Stimulated activated CD8-positive, alpha-beta memory T cell treated with anti-CD3 and anti-CD28 coated beads, Interleukin-4, amount 100 ng/mL, for 1 hour (primary cell): ENCODE measurements at places on chromosomes 2 and 18.

DNA sequence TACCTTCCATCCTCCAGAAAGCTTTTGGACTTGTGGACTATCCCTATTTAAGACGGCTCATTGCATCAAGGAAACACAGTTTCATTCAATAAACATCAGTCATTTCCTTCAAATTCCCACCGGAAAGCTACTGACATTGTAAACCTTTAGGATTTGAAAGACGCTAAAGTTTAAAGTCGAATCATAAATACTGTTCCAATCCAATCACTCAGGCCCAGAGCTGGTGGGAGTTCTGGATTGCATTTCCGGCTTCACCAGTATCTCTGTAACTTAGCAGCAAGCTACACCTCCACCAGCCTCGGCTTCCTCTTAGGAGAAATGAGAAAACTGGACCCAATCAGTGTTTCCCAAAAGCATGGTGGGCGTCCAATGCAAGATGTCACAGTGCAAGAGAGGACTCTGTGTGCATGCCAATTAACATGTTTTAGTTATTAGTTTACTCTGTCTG lies 1.6 kb downstream of the WDFY1 start:
- DNase-seq = no peak

DNA sequence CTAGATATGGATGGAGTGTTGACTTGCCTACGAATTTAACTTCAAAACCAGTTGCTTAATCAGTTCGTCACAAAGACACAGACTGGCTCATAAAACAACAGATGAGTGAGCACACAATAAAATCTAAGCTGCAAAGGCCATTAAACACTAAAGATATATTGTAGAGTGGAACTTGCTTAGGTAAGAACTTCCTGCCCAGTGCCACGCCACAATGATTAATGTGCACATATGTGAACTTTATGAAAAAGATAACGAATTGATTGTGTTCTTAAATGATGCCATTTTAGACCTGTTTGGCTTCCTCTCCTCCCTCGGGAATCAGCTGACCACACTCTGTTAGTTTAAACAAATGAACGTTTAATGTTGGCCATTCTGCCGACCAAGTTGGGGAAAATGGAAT lies 2031.3 kb upstream of the CELF4 start:
- DNase-seq = no peak

- no peak for DNase-seq
Observed at GRCh38 chr2:122530814-122531213, 775.4 kb downstream of the TSN start.

- DNase-seq = no peak
Observed at GRCh38 chr2:220163486-220163885, 536.1 kb downstream of the SLC4A3 start.

DNA sequence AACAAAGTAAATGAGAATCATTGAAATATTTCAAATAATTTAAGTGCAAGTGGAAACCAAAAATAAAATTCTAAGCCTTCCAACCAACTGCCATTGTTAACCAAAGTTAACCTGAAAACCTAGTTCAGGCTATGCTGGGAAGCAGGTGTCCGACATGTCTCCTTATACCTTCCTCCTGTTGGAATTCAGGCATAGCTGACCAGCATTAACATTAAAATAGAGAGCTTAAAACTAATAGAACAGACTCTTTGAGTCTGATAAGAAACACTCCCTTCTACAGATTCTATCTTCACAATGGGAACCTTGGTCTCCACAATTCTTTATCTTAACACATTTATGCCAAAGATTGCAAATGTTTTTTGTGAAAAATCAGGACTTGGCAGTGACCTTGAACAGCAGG lies 1004.9 kb upstream of the NRXN1 start:
- DNase-seq = no peak

DNA sequence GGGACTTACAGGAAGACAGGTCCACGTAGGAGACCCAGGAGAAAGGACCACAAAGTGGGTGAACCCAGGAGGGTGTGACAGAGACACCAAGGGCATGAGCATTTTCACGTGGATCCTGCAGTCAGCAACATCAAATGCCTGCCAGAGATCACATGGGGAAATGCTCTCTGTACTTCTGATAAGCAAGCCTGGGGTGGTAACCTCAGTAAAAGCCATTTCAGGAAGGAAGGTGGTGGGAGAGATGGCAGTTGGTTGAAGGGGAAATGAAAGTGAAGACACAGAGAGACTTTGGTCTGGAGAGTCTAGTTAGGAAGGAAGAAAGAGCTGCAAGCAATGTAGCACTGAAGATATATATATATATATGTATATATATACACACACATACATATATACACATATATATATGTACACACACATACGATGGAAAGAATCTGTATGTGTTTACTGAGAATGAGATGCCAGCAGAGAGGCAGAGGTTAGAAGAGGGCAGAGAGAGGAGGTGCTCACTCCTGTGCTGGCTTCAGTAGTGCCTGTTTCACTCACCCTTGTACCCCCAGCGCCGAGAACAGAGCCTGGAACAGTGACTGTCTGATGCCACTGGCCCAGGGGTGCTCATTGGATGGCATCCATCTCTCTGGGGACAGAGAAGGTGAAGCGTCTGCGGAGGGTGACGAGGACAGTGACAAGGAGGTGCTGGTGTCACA lies 314.9 kb downstream of the AFF3 start:
- DNase-seq = no peak

GRCh38 chr2:171107803-171108202 lies 52.9 kb downstream of the TLK1 start:
- no peak for DNase-seq

- peak; percentile 54 for DNase-seq
Observed at GRCh38 chr2:100984892-100985307, 17.2 kb upstream of the RPL31 start.

DNA sequence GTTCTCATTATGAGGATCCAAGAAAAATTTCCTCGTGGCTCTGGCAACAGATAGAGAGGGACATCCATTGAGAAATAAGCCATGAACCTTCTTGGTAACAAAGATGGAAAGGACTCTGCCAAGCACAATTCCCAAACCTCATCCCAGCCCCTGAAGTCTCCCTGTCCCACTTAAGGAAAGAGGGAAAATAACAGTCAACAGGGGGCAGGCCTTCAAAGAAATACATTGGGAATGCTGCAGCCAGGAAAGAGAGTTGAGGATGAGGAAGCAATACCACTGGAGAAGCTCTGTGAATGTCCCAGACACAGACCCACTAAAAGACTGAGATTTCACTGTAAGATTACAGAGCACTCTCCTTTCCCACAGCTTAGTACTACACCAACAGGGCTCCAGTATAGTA lies 93.2 kb downstream of the CD226 start:
- DNase-seq = no peak

DNA sequence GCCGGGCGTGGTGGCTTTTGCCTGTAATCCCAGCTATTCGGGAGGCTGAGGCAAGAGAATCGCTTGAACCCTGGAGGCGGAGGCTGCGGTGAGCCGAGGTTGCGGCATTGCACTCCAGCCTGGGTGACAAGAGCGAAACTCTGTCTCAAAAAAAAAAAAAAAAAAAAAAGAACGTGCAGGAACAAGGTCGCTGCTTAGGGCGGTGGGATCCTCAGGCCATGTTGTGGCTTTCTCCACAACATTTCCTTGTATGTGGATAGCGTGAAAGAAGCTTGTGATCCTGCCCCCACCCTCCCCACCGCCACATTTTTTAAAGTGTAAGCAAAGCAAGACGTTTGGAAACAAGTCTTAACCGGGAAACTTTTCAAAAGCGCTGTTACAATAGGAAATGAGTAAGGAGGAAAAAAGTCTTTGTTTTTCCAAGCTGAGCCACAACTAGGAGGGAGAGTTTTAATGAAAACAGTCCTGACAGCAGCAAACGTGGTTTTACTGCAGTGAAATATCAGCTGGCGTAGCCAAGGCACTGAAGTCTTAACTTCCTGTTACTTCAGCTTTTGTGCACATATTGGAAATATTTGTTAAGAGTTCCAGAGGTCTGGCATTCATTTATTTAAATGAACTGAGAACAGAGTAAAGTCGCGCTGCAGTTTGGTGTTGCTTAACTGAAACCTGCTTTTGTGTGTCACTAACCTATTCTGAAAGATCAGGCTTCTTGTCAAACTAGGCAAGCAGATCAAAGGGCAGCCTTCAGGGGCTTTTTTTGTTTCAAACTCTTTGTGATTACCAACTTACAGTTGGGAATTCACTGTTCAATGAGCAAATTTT lies 3.8 kb downstream of the TGIF1 start:
- no peak for DNase-seq

- no peak for DNase-seq
Observed at GRCh38 chr2:215797676-215798075, 215.7 kb downstream of the MREG start.
